ENCODE measurements at places on chromosomes 2 and 18.
A peak's percentile ranks its signal among the peaks of the same experiment; 100 is the strongest.

DNA sequence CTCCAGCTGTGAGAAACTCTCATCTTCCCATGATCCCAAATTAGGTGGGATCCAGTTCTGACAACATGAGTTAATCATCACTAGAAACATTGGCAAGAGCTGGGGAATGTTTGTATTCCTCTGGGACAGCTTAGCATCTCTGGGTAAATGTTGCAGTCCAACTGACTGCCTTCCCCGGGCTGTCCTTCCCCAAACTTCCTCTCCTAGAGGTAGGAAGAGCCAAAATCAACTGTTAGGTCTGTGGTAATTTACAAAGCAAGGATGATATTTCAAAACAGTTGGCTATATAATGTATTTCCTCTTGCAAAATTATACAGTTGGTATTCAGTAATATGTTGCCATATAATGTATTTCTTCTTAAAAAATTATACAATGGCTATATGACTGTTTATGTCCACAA is 148.5 kb downstream of the MGAT5 start:
- no peak for DNase-seq

DNA sequence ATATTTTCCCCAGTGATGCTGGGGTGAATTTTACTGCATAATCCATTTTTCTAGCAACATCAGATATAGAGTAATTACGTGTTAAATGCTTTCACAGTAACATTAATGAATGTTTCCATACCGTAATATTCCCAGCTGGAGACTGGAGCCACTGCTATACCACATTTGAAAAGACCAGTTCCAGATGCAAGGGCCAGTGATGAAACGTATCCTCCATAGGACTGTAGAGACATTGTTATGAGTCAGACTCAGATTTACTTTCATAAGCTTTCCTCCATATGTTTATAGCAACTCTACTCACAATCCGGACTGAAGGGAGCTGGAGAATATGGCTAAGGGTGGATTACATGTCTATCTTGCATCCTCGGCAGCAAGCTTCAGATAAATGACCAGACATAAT is 22.7 kb upstream of the GCG start:
- no peak for DNase-seq

DNA sequence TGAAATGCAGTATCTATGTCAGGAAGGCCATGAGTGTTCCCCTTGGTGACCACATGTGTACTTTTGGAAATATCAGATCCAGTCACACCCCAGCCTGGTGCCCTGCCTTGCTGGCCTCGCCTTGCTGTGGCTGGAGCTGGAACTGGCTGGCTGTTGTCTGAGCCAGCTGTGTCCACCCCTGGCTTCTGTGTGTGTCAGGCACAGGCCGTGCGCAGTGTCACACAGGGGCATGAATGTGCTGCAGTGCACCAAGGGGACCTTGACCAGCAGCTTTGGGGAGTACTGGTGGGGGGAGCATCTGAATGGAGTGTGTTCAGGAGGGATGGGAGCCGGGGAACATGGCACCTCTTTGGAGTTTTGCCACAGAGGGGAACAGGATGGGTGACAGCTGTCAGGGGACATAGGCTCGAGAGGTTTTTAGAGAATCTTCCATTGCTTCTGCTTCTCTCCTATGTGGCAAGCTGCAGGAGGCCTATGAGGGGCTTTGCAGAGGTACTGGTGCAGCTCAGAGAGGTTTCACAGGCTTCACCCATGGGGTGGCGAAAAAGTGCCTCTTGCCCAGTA is 44.7 kb upstream of the FAHD2A start:
- no peak for DNase-seq

- no peak for DNase-seq
Observed at GRCh38 chr2:219555956-219556355, 12.1 kb downstream of the TMEM198 start.

- peak; percentile 31 for DNase-seq
Observed at GRCh38 chr2:42048299-42049220, 739 bp downstream of the PKDCC start.

- no peak for DNase-seq
Observed at GRCh38 chr18:22439447-22439846, 21.7 kb upstream of the CTAGE1 start.

GRCh38 chr18:32618546-32618945 is 147.9 kb upstream of the GAREM1 start:
- DNase-seq: no peak

DNA sequence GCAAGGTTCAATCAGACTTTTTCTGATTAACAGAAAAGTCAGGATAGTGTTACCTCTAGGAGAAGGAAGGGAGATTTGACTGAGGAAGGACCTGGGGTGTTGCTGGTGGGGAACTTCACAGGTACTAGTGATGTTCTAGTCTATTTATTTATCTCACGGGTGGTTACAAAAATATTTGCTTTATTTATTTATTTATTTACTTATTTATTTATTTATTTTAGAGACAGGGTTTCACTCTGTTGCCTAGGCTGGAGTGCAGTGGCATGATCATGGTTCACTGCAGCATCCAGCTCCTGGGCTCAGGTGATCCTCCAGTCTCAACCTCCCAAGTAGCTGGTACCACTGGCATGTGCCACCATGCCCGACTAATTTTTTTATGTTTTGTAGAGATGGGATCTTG is 105.4 kb downstream of the MCFD2 start:
- no peak for DNase-seq

DNA sequence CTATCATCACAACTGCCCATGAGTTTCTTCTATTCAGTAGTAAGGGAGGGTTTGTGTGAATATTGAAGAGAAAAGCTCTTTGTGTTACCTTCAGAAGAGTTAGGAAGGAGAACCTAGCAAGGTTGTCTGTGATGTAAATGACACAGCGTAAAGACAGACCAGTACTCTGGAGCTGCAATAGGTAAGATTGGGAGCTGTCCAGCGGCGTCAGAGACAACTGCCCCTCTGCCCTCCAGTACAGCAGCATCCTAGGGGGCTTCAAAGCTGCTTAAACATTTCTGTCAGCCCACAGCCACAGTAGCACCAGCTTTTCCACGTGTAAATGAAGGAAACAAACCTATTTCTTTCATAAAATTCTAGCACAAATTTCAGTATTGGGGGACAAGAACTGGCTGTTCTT is 34.5 kb downstream of the NYAP2 start:
- DNase-seq: no peak

GRCh38 chr2:108570416-108570815 is 36.1 kb downstream of the LIMS1 start:
- no peak for DNase-seq

- no peak for DNase-seq
Observed at GRCh38 chr2:9364791-9365497, 58.4 kb downstream of the ITGB1BP1 start.

GRCh38 chr18:37709740-37710139 is 144.1 kb upstream of the CELF4 start:
- DNase-seq: no peak

DNA sequence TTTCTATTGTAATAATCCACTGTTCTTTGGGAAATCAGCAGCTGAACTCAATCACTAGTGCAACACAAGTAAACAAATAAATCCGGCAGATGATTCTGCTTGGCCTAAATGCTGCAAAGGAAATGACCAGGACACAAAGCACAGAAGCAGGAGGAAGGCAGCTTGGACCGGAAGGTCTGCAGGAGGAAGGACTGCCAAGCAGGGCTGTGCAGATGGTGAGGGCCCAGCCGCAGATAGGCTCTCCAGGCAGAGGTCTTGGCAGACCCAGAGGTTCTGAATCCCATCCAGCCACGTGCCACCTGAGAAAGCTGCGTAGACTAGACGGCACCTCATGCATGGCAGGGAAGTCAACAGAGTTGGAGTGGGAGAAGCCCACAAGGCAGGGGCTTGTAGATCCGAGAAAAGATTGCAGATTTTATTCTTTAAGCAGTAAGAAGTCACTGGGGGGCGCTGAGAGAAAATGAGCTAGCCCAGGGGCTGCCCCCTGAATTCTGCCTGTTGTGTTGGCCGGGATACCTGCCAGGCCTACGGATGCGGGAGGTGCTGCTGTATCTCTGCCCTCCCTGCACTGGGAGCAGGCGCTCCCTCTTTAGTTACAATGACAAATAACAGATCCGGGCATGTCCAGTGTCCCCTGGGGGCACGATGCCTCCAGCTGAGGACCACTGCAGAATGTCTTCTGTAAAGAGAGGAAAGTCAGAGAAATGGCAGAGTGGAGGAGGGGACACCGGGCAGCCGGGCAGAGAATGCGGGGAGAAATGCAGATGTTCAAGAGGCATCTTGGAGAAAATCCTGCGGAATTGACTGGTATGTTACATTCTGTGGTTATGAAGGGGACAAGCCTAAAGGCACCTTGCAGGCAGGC is 153.5 kb downstream of the PXDN start:
- no peak for DNase-seq

DNA sequence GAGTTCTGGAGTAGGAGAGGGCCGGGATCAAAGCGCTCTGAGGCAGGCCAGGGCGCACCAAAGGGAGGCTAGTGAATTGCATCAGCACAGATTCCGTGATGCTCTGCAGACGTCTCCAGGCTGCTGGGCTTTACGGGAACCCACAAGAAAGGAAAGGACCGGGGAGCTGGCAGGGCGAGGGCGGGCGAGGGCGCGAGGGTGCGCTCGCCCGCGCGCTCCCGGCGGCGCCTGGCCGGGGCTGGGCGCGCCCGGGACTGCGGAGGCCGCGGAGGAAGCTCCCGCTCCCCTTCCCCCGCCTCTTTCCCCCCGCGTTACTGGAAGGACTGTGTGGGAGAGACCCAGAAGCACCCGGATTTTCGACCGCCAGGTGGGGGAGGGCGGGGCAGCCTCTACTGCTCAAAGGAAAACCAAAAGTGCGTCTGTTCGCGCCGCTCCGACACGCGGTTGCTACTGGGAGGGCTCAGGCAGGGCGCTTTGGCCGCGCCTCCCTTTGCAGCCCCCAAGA is 2.4 kb upstream of the FOSL2 start:
- DNase-seq: peak; percentile 84

DNA sequence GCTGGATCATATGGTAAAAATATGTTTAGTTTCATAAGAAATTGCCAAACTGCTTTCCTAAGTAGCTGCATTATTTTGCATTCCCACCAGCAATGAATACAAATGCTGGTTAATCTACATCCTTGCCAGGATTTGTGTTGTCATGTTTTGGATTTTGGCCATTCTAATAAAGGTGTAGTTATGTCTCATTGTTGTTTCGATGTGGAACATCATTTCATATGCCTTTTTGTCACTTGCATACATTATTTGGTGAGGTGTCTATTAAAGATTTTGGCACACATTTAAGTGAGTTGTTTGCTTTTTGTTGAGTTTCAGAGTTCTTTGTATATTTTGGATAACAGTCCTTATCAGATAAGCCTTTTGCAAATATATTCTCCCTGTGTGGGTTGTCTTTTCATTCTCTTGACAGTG is 299.2 kb upstream of the TFPI start:
- DNase-seq: no peak

DNA sequence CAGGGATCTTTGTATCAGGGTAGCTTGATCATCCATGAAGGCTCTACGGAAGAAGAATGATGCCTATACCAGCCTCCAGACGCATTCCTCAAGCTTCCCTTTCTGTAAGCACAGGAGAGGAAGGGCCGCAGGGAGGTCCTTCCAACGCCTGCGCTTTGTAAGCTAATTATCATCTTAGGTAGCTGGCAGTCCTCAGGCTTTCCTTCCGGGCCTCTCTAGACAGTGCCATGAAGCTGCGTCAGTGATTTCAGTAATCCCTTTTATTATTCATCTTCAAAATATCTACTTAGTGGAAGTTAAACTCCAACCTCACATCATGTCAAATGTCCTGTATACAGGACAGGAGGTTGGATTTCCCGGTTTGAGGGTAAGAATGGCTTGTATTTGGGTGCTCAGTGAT is 92.3 kb downstream of the ETAA1 start:
- no peak for DNase-seq

- no peak for DNase-seq
Observed at GRCh38 chr2:72951303-72952095, 34.2 kb downstream of the EMX1 start.

GRCh38 chr18:60090170-60090569 is 190.4 kb downstream of the PMAIP1 start:
- DNase-seq: no peak

DNA sequence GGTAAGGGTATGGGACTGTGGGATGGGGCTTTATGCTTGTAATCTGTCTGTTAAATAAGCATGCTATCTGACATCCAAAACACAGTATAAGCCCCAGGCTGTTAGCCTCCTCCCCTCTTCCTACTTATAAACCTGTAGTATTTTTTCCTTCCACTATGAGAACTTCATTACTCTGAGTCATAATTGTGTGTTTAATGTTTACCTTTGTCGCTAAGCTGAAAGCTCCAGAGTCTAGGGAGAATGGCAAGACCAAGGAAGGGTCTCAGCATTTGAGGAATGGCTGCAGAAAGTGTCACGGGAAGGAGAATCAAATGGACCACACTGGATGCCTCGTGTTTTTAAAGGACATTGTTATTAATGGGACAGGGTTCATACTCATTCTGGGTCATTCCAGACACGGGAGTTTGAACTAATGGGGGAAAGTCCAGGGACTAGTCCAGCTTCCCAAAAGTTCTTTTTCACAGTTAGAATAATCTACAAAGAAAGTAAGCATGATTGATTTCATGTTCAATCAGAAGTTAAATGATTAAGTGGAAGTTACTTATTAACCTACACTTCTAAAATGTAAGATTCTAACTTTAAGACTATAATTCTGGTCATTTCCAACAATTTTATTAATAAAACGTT is 292.2 kb downstream of the AFF3 start:
- no peak for DNase-seq

DNA sequence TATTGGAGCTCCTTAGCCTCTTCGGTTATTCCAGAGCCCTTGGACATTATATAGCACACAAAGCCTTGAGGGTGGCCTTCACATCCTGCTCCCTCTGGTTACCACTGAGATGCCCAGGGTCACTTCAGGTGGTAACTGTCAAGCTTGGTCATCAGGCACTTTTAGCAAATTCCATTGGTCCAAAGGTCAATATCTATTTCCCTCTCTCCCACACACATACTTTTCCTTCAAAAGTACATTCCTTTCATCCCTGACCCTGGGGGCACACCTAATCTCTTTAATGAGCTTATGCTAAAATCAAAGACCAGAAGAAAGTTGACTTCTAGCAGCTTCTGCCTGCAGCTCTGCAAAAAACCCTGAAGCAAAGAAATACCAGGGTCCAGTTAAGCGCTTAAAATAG is 172.0 kb upstream of the NRP2 start:
- DNase-seq: no peak

- no peak for DNase-seq
Observed at GRCh38 chr2:69298862-69299261, 88.2 kb downstream of the GFPT1 start.

GRCh38 chr18:23857164-23857552 is 157.4 kb upstream of the TTC39C start:
- no peak for DNase-seq

Measured in occipital lobe (tissue), 3 donors.